ENCODE measurements at places on chromosomes 13 and 19.

GRCh38 chr13:47687577-47687976 is 313.5 kb downstream of the SUCLA2 start:
- no peak for DNase-seq

DNA sequence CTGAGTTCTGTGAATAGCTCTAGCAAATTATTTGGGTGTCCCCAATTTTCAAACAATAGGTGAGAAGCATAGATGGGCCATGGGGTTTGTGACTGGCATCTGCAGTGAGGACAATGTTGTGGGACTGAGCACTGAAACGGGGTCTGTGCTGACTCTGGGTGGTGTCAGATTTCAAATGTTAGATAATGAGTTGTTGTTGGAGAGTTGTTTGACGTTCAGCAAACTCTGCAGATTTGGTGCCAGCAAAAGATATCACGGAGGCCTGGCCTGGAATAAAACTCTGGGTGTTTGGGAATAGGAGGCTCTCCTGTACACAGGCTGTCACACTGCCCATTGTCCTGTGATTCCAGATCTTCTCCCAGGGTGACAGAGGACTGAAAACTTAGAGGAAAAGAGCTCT is 2.9 kb downstream of the ZNF90 start:
- DNase-seq, result no peak

DNA sequence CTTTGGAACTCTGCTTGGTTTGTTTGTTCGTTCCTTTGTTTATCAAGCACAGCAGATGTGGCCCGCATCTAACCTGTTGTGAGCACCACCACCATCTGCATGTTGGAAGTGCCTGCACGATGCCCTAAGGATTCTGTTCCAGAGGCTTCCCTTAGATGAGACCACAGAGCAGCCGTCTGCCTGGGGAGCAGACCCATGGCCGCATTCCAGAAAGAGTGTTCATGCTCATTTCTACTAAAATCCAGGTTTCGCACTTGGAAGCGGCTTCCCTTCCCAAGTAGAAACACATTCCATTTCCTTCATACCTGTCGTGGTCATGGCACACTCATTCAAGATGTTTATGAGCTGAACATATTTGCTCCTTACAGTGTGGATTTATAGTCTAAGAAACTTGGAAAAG is 27.2 kb downstream of the COL4A2 start:
- DNase-seq, result no peak

DNA sequence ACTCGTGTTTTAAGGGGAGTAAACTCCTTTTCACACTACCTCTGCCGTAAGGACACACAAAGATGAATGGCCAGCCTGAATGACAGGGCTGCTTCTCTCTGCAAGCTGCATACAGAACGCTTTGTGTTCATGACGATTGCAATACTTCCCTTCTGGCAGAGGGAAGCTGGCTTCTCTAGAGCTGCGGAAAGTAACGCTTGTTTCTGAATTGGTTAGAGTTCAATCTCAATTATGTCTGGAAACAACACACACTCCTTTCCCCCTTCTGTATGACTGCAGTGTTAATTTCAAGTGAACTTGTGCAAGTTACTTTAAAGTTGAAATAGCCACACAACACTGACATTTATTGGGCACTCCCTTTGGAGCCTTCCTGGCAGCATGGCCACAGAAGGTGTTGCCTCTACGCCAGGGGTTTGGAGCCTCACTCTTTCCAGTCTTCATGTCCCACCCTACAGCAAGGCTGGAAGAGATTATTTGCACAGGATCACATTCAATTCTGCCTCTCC is 242.6 kb downstream of the NDFIP2 start:
- DNase-seq, result no peak

GRCh38 chr19:35533201-35533821 is at the start of gene GAPDHS:
Gene GAPDHS (plus strand): TSS chr19:35533456. CDS start chr19:35533528, 72 bp downstream.
- no peak for DNase-seq

GRCh38 chr13:40692946-40693345 is 26.5 kb upstream of the FOXO1 start:
- DNase-seq, result no peak

DNA sequence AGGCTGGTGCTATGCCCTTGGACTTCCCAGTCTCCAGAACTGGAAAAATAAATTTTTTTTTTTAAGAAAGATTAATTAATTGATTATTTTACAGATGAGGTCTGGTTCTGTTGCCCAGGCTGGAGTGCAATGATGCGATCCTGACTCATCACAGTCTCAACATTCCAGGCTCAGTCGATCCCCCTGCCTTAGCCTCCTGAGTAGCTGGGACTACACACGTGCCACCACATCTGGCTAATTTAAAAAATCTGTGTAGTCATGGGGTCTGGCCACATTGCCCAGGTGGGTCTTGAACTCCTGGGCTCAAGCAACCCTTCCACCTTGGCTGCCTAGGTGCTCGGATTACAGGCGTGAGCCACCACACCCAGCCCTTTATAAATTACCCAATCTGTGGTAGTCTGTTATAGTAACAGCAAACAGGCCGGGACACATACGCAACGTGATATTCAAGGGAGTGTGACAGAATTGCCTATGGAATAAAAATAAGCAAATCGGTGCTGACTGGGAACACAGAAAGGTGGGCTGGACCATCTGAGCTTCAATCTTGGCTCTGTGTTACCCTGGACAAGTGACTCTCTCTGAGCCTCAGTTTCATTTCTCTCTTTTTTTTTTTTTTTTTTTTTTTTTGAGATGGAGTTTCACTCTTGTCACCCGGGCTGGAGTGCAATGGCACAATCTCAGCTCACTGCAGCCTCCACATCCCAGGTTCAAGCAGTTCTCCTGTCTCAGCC is 42.8 kb downstream of the PIN1 start:
- DNase-seq, result no peak

- no peak for DNase-seq
These were observed 3.7 kb downstream of the CDC34 start for GRCh38 chr19:535017-535835.

DNA sequence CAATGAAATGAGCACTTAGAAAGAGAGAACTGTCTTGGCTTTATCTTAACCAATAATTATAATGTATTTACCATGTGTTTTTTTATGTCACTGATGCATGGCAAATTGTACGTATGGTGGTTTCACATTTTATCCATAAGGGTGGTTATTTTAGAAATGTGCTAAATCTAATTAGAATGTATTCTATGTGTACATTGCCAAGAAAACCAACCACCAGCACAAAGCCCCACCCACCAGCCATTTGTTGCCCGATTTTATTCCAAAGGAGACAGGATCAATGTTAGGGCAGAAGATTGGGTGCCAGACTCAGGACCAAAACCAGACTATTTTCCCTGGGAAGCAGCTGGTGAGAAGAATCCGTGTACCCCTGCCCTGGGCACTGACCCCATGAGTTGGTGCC is 63.0 kb upstream of the SOX1 start:
- DNase-seq, result no peak

GRCh38 chr13:30816736-30817135 is 81.4 kb downstream of the ALOX5AP start:
- no peak for DNase-seq

- DNase-seq, result no peak
These were observed 776.4 kb upstream of the ATXN8OS start for GRCh38 chr13:69331245-69331644.

- no peak for DNase-seq
These were observed 71.8 kb downstream of the PEPD start for GRCh38 chr19:33449799-33450198.

- no peak for DNase-seq
These were observed 835.9 kb downstream of the UQCRFS1 start for GRCh38 chr19:28377077-28377476.

DNA sequence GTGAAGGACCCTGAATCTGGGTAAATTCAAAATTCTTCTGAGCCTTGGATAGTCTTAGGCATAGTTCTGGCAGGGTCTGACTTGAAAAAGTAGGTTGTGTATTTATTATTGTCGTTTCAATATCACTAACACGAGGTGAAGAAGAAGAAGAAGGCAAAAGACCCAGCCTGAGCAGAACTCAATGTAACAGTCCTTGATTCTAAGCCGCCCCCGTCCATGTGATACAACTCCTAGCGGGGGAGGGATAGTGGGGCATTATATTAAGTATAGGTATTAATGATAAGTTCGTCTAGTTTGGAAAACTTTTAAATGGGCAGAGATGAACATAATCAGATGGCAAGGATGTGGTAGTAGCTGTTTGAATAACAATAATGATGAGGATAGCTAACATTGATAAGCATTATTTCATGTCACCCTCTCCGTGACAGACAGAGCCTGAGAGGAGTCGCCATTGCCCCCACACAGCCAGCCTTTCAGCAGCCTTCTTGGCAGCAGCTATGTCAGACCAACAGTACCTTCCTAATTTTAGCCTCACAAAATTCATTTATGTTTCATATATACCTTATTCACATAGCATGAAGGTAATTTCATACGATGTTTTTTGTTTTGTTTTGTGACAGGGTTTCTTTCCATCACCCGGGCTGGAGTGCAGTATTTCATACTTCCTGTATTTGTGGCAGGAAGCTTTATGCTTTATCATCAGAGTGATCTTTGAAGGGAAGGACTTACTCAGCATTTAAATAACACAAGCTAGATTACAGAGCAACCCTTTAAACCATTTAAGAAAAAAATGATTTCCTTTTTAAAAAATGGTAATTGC is 64.4 kb upstream of the NPAS1 start:
- no peak for DNase-seq

DNA sequence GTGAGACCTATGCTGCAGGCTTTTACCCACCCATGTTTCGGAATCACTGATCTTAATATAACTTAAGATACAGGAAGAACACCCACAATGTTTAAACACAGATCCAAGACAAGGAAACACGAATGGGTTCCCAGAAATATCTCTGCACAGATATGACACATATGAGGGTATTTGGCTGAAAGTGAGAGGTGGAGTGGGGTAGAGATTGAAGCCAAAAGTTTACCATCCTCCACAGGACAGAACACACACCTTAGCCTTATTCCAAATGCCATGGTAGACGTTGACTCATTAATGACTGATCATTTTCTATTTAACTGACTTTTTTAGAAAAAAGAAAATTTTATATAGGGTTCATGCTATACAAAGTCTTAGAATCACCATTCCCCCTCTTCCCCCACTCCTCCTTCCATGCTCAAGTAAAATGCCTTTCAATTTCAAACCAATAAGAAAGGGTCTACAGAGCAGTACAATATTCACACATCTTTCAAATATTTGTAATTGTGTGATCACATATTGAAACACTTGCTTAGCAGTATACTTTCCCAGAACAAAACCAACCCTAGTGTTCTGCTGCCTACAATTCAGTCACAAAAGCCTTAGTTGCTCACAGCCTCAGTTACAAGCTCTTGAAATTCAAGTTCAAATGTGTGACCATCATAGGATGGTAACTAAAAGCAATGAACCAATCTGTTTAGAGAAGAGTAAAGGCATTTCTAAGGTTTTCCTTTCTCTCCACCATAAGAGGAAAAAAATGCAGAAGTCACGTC is 11.8 kb upstream of the DOCK9 start:
- no peak for DNase-seq

- no peak for DNase-seq
These were observed 201.4 kb downstream of the DIAPH3 start for GRCh38 chr13:59962343-59962742.

DNA sequence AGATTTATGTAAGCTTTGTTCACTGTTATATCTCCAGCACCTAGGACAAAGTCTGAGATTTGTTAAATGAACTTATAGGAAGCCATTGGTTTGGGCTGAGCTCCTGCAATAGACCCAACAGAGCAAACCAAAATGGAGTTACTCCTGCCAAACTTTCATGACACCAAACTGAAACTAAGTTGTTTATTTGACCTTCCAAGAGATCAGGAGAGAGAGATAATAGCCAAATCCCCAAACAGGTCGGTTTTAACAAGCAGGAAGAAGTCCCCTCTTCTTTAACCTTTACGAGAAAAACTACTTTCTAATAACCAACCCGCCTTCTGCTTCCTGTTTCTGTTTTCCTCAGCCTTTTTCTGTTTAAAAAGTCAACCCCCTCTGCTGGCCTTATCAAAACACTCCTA is 54.9 kb upstream of the ATP12A start:
- DNase-seq, result no peak

GRCh38 chr13:77306458-77306857 is 20.4 kb downstream of the MYCBP2 start:
- no peak for DNase-seq

DNA sequence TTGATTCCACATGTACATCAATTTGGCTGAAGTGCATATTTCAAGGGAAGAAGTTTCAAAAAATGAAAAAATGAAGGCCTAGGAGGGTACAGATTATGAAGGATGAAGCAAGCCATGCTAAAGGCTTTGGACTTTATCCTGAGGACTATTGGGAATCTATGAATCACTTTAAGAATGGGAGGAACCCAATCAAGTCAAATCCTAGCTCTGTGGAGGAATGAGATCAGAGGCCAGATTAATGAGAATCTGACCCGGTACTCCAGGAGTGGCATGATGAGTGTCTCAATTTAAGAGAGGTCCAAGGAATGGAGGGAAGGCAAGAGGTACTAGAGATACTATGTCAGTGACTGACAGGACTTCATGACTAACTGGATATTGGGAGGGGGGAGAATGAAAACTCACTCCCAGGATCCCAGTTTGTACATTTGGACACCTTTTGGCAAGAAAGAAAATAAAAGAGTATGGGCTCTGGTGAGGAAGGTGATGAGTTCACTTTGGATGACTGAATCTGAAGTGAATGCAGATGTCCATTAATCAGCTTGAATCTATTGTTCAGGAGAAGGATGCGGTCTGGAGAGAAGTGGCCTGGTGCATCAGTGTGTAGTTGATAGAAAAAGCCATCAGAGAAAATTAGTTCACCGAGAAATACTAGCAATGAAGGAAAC is 349.0 kb downstream of the EFNB2 start:
- no peak for DNase-seq

- no peak for DNase-seq
These were observed 29.8 kb upstream of the ZNF254 start for GRCh38 chr19:24057144-24057543.

- no peak for DNase-seq
These were observed 11.8 kb downstream of the LDLR start for GRCh38 chr19:11101057-11101456.

GRCh38 chr13:96904232-96904631 is 90.0 kb downstream of the OXGR1 start:
- DNase-seq, result no peak

- DNase-seq, result peak; percentile 44
These were observed 4.3 kb upstream of the ZNF17 start for GRCh38 chr19:57406516-57407123.

- no peak for DNase-seq
These were observed 3.7 kb downstream of the ZNF772 start for GRCh38 chr19:57473646-57474045.

GRCh38 chr13:35856084-35856483 is 275.1 kb downstream of the DCLK1 start:
- no peak for DNase-seq

GRCh38 chr19:52138278-52138982 is 1.3 kb downstream of the ZNF616 start:
- no peak for DNase-seq

DNA sequence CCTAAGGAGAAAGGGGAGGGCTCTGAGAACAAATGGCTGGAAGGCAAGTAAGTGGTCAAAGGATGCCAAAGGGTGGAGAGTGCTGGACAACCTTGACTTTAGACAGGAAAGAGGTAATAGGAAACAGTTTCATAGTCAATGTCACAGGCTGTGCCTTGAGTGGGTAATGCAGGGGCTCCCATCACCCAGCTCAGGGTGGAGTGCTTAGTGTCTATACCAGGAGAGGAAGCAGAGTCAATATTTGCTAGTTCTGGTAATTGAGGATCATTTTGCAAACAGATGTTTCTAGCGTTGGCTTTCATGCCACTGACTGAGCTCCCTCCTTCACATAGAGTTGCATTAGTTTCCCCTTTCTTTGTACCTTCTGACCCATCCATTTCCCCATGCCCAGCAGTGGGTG is 64.6 kb upstream of the KL start:
- DNase-seq, result no peak

GRCh38 chr13:32008518-32009175 is 22.9 kb upstream of the FRY start:
- no peak for DNase-seq

- no peak for DNase-seq
These were observed 24.4 kb upstream of the LDLR start for GRCh38 chr19:11064831-11065303.
